ENCODE measurements at places on chromosomes 3 and 15.

DNA sequence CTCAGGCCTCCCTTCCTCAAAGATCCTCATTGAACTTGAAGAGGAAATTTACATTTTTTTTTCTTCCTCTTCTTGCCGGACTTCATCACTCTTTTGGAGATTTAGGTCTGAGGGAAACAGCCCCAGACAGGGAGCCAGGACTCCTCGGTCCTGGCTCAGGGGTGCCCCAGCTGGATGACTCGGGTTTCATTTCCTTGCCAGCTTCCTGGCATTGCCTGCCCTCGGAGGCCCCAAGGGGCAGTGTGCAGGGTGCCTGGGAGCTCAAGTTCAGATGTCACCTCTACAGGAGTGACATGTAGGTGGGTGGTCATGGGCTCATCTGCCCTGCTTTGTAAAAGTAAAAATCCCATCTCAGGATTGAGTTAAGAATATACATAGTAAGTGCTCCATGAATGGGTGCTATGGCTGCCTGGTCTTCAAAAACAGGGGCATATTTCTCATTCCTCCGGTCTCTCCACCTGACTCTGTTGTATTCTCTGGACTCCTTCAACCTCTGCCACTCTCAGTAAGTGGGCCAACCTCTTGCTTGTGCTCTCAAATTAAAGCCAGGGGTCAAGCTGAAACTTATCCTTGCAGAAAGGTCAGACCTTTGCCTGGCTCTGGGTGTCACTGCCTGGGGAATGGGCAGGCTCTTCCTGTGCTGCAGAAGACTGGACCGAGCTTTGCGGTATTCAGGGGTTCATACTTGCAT lies 51.8 kb downstream of the SMAD6 start:
- DNase-seq: no peak

- no peak for DNase-seq
Measured at GRCh38 chr15:96428742-96429141, 98.2 kb downstream of the NR2F2 start.

- no peak for DNase-seq
Measured at GRCh38 chr3:168307893-168308292, 212.2 kb upstream of the GOLIM4 start.

GRCh38 chr3:187292631-187293515 lies 1.3 kb upstream of the MASP1 start:
- no peak for DNase-seq

DNA sequence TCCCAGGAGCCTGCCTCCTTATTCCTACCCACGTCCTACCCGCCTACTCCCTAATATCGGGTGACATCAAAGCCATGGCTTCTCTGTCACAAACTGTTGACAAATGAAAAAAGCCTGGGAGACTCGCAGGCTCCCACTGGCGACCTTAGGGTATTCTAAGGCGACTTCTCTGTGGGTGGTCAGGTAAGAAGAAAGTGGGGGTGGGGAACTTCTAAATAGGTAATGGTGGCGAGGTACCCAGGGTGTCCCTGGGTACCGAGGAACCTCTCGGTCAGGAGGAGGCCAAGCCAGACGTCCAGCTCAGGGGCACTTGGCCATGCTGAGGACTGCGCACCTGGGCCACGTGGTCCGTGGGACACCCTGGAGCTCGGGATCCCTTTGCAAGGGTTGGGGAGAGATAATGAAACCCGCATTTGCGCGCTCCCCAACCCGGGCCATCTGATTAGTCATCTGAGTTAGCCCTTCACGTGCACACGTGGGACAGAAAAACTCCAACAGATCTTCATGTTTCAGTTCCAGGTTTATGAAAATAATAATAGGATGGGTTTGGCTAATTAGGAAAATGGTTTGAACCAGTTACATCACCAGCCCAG lies 78.2 kb downstream of the NR2F2 start:
- DNase-seq: no peak

DNA sequence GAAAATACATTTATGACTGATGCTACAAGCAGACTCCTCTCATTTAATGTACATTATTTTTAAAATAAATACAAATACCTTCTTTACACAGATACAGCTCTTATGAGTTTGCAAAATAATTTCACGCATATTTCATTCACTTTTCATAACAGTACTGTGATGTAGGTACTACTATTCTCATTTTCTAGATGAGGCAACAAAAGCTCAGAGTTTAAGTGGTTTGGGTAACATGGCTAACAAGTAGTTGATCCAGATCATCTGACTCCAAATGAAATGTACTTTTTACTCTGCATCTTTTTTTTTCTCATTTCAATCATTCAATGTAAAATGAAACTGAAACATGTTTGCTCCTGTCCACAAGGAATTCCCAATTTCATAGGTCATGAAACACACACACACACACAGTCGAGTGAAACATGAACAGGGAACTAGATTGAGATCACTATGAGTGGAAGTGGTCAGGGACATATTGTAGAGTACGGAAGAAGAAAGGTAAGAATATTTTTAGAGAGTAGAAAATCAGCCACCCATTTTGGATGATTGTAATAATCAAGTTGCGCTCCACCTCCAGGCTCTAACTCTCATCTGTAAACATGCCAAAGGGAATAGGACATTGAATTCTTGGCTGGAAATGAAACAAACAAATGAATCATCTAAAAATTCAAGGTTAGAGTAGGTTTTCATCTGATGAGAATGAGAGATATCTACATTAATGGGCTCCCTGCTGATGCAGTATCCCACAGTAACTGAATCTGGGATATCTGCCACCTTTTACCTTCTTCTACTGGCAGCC lies 92.4 kb downstream of the CLDN1 start:
- DNase-seq: no peak

GRCh38 chr15:81939604-81940440 lies 106.0 kb downstream of the MEX3B start:
- DNase-seq: peak; percentile 24

DNA sequence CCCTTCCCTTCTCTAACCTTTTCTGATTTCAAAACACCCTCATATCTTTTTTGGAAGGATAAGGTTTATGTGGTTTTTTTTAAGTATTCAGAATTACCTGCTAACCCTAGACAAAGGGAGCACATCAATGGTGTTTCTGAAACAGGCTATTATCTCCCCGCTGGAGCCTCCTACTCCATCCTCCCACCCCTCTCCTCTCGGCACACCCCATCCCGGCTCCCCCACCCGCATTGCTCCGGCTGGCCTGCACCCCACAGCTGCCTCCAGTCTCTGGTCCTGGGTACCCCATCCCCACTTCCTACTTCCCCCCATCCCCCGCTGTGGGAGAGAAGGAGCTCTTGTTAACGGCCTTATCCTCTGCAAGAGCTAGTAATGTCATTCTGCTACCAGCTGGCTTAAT lies 59.2 kb downstream of the PDIA5 start:
- no peak for DNase-seq

DNA sequence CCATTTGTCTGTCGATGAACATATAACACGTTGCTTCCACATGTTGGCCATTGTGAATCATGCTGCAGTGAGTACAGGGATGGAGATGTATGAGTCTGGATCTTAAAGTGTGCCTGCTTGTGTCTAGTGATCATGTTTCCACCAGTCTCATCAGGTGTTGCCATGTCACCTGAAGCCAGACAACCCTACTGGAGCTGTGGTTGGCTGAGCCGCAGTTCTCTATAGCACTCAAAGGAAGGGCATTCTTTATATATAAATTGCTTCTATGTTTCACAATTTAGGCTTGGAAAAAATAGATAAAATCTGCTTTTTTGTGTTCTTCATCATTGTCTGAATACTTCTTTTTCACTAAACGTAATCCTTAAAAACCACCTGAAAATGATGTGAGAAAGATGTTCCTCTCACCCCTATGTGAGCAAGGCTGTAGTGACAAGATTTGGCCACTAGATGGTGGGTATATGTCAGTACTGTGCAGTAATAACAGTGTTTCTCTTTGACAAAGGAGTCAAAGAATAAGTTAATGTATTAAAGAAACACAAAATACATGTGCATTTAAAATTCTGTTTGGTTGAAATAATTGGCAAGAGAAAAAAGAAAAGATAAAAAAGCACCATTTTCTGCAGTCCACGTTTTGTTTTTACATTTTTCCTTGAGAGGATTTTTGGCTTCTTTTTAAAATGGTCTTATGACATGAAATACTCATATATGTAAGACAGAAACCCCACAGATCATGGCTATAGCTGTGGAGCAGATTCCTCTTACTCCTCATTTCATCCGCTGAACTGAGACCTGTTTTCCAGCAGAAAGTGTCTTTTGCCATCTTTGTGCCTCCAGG lies 394.5 kb upstream of the DPPA4 start:
- DNase-seq: peak; percentile 22

GRCh38 chr3:64016941-64017620 lies 6.2 kb downstream of the PSMD6 start:
- DNase-seq: no peak

GRCh38 chr3:29065211-29065785 lies 215.6 kb upstream of the RBMS3 start:
- DNase-seq: no peak

DNA sequence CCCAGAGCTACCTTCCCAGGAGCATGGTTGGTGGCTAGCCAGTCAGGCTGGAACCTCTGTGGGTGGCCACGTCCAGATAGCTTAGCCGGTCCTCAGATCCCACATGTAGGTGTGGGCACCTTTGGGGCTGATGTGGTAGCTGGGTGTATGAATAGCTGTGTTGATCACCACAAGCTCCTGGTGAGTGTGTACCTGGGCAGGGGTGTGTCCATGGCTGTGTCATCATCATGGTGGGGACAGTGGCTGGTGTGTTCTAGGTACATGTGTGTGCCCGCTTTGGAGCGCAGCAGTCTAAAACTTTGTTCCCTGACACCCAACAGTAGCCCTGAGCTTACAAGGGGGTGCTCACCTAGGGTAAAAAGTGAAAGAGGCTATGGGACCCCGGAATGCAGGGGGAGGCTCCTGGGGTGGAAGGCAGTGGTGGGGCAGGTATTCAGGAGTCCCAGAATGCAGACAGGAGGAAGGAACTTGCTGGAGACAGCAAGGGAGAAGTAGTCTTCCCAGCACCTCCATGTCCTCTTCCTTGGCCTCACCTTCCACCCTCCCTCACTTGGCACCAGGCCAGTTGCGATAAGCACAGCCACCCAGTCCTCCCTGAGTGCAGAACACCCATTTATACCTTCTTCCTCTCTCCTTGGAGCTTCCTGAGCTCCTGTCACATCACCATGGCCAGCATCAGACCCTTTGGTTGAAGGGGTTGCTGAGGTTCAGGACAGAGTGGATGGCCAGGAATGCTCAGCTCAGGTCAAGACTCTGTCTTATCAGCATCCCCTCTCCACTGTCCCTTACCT lies 1.2 kb downstream of the CISH start:
- no peak for DNase-seq

- no peak for DNase-seq
Measured at GRCh38 chr3:144879701-144880100, 908.1 kb downstream of the DIPK2A start.

DNA sequence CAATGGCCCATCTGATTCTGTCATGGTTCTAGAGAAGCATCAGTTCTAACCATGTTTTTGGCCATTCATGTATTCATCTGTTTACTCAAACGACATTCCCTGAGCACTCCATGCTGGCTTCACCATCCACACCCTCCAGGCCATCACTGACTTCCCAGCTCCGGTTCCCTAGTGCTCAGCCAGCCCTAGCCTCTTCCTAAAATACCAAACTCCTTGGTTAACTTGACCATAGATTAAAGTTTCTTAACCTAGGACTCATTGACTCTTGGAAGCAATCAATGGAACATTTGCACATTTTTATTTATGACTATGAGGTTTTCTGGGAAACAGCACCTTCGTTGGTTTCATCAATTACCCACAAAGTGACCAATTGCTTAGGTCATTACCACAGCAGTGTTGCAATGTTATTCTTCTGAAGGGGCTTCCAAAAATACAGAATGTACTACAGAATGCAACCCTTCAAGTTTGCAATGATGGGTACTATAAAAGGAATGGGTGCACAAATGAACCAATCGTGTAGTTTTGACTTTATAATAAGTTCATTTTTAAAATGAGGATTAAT lies 27.2 kb upstream of the SLC25A36 start:
- DNase-seq: no peak

- no peak for DNase-seq
Measured at GRCh38 chr3:70774641-70775040, 462.2 kb upstream of the MDFIC2 start.

DNA sequence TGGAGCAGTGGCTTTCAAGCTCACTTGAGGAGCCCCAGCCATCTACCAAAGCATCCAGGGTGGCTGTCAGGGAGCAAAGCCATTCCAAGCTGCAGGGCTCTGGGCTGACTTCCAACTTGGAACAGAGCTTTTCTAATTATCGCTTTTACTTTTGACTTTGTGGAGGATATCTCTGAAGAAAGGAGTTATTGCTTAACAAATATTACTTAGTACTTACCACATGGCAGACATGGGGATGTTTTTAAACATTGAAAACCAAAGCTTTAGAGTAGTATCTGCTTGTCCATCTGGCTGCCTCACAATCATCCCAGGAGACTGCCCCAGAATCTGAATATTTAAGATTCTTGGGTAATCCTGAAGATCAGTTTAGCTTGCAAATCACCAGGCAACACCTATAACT lies 8.9 kb downstream of the TAGLN3 start:
- no peak for DNase-seq

- no peak for DNase-seq
Measured at GRCh38 chr3:184616436-184616835, 54.9 kb downstream of the EPHB3 start.

GRCh38 chr3:112653881-112654300 lies 12.9 kb upstream of the CCDC80 start:
- DNase-seq: no peak

DNA sequence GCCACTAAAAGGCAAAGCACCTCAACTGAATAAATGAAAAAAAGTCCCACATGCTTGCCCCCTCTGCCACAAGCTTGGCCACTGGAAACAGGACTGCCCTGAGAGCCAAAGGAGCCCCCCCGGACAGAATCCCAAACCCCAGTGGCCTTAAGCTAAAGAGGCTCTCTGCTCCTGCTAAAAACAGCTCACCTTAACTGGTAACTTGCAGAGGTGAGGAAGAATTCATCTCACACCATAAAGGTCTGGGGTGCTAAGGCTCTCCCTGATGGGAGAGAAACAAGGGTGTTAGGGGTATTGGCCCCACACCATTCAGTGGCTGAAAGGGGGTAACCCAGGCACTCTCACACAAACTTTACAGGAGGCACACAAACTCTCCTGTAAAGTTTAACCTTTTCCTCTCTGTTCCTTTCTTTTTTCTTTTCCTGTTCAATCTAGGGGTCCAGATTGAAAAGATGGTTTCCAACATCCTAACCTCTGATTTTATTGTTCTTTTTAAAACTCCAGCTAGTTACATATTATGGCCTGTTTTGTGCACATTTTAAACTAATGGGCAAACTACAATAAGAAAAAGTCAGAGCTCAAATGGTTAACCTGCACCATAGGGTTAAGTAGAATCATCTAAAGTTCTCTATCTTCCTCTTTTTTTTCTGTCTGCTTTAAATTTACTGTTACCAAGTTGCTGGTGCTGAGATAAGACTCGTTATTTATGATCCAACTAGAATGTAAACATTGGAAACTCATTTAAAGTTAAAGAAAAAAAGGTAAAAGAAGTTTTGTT lies 19.9 kb downstream of the TRANK1 start:
- DNase-seq: no peak
